Right atrium auricular region (tissue), 2 donors: ENCODE measurements at places on chromosomes 11 and 22.
A peak's percentile ranks its signal among the peaks of the same experiment; 100 is the strongest.

GRCh38 chr11:128962896-128963295, 20.2 kb upstream of the TP53AIP1 start:
- no peaks in the 10 kb centered on the region for H3K4me1 ChIP-seq
- DNase-seq, result no peak
- no peaks in the 10 kb centered on the region for H3K36me3 ChIP-seq
- H3K4me3 ChIP-seq, result no peak overlapping the region

GRCh38 chr11:94961255-94961654, 12.1 kb downstream of the CWC15 start:
- no peak overlapping the region for H3K4me3 ChIP-seq
- peaks cover 68% of the 10 kb centered on the region for H3K36me3 ChIP-seq
- H3K4me1 ChIP-seq, result no peaks in the 10 kb centered on the region
- H3K27me3 ChIP-seq, result no peaks in the 10 kb centered on the region
- no peak overlapping the region for H3K27ac ChIP-seq
- DNase-seq, result no peak

- no peaks in the 10 kb centered on the region for H3K27me3 ChIP-seq
- H3K27ac ChIP-seq, result peak overlapping the region; percentile 79
- no peak overlapping the region for H3K4me3 ChIP-seq
- no peak for DNase-seq
- no peaks in the 10 kb centered on the region for H3K36me3 ChIP-seq
Measured at GRCh38 chr11:130510407-130511006, 62.1 kb downstream of the ADAMTS15 start.

- H3K36me3 ChIP-seq, result no peaks in the 10 kb centered on the region
- peaks cover 16% of the 10 kb centered on the region for H3K4me1 ChIP-seq
- H3K4me3 ChIP-seq, result peak overlapping the region; percentile 24
- peak overlapping the region; percentile 93 for H3K27ac ChIP-seq
Measured at GRCh38 chr11:118870396-118871343, 13.0 kb upstream of the CXCR5 start.

DNA sequence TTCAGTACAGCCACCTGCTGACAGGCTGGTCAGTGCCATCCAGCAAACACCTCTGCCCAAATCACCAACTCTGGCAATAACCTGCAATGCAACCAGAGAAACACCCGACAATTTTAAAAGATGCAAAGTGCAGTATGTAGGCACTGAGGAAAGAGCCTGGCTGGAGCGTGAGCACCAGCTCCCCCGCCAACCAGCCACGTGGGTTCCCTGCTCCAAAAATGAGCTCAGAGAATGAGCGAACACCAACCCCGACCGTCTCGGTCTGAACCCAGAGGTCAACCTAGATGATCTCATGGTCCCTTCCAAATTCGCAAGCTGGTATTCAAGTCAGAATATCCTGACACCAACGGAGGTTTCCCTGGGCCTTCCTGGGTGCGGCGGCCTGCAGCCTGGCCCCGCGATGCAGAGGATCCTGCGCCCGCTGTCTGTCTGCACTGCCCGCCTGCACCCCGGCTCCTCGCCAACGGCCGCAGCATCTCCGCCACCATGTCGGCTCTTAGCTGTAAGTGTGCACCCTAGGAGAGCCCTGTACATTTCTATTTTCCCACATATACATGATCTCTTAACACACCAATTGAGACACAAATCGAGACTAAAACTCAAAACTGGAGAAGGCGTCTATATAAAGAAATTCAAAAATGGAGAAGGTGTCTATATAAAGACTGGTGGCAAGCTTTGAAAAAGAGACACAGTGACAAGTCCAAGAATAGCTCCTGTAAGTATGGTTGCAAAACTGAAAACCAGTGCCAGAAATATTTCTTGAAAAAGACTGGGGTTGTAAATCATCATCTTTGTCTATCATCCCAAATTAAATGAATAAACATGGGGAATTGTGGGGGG, 22.8 kb downstream of the TMEM184B start:
- H3K4me3 ChIP-seq, result no peak overlapping the region
- no peaks in the 10 kb centered on the region for H3K4me1 ChIP-seq
- H3K27ac ChIP-seq, result no peak overlapping the region
- H3K36me3 ChIP-seq, result peaks cover 24% of the 10 kb centered on the region
- no peak for DNase-seq

GRCh38 chr11:134470238-134470637, 58.2 kb upstream of the B3GAT1 start:
- no peaks in the 10 kb centered on the region for H3K27me3 ChIP-seq
- no peak for DNase-seq

DNA sequence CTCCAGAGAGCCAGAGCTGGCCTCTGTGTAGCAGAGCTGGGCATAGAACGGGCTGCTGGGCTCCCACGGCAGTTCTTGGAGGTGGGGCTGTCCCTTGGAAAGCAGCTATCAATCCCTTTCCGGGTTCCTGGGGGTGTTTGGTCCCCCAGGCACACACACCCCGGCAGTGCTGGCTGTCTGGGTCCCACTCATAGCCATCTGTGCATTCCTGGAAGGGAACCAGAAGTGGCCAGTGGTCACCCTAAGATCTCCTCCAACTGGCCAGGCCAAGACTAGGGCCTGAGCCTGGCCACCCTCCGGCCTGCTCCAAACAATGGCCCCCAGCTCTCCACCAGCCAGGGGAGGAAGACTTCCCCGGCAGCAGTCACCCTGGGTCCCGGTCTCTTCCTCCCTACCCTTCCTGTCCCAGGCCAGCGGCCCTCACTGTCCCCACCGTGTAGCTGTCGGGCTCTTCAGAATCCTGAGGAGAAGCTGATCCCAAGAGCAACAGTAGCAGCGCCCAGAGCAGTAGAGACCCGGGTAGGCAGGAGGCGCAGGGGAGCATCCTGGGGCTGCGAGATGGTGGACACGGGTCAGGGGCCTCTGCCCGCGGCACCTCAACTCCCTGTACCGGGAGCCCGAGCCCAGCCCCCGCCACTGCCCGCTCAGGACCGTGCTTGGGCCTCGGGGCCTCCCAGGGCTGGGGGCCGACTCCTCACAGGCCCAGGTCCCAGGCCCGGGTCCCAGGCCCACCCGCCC, 620 bp downstream of the EFEMP2 start:
- peak overlapping the region; percentile 89 for H3K27ac ChIP-seq
- peak overlapping the region; percentile 61 for H3K4me3 ChIP-seq
- no peaks in the 10 kb centered on the region for H3K4me1 ChIP-seq
- DNase-seq, result no peak

GRCh38 chr22:44707752-44708151, 5.7 kb downstream of the PRR5 start:
- H3K27me3 ChIP-seq, result no peaks in the 10 kb centered on the region
- no peak overlapping the region for H3K27ac ChIP-seq
- no peak for DNase-seq
- no peak overlapping the region for H3K4me3 ChIP-seq
- peaks cover 15% of the 10 kb centered on the region for H3K4me1 ChIP-seq
- no peaks in the 10 kb centered on the region for H3K36me3 ChIP-seq

- peak overlapping the region; percentile 12 for H3K4me3 ChIP-seq
- H3K27me3 ChIP-seq, result no peaks in the 10 kb centered on the region
- peak overlapping the region; percentile 63 for H3K27ac ChIP-seq
- DNase-seq, result no peak
- peaks cover 47% of the 10 kb centered on the region for H3K4me1 ChIP-seq
Measured at GRCh38 chr11:68843703-68844312, 2.1 kb upstream of the CPT1A start.

- no peak for DNase-seq
- no peak overlapping the region for H3K27ac ChIP-seq
- H3K4me3 ChIP-seq, result no peak overlapping the region
- no peaks in the 10 kb centered on the region for H3K27me3 ChIP-seq
- no peaks in the 10 kb centered on the region for H3K4me1 ChIP-seq
- no peaks in the 10 kb centered on the region for H3K36me3 ChIP-seq
Measured at GRCh38 chr11:25876456-25876965, 455.4 kb upstream of the ANO3 start.

DNA sequence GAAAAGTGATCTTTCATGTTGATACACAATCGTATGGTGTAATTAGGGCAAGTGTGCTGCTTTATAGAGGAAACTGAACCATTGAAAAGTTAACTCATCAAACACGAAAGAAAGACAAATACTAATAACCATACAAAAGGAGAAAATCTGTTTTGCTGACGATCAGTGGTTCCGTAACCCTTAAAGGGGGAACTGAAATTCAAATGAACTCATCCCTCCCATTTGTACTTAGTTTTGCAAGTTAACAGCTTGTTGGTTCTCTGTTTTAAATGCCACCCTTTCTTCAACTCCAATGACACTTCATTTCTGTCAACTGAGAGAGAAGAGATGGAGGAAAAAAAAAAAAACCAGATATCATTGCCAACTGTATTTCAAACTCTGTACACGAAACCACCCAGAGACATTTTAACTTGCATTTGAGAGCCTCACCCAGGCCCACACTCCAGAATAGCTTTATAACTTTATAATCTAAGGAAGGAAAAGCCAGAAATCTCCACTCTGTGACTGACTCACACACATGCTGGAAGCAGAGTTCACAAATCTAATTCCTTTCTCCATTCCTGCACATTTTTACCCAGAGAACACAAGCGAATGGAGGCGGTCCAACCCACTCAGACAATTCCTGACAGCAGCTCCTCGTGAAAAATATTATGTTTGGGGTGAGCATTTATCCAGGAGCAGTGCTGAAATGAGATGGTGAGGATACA, 17.4 kb upstream of the CSNK2A3 start:
- peaks cover 10% of the 10 kb centered on the region for H3K4me1 ChIP-seq
- H3K4me3 ChIP-seq, result no peak overlapping the region
- H3K36me3 ChIP-seq, result no peaks in the 10 kb centered on the region

DNA sequence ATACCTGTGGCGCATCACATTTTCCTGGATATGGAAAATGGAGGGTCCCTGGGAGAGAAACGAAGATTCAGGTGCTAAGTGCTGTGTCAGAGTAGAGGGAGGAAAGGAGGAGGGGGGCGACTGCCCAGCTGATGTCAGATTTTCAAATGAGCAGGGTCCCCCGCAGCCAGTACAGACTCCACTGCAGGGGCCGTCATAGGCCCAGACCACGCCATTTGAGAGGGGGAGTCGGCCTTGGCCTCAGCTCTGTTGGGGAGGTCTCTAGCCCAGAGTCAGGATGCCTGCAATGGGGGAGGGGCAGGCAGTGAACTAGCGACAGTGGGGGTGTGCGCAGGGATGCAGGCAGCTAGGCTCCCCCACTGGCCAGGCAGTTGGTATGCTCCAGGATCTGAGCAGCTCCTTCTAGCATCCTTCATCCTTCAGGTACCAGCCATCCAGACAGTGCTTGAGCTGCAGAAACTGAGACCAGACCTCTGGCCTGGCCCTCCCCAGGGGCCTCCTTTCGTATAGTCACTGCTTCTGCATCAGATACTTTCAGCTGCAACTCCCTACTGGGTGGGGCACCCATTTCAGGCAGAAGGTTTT, at the start of the genes BSCL2 and GNG3:
Gene BSCL2 (minus strand): TSS at position 148 of the 585 bp plus-strand sequence. CDS start 229 bp downstream, outside the sequence.
Gene GNG3 (plus strand): TSS at position 400 of the 585 bp plus-strand sequence. CDS start 620 bp downstream, outside the sequence.
- H3K4me3 ChIP-seq, result peak within 1 kb of the TSS; percentile 69
- peaks cover 41% of the 10 kb centered on the region for H3K4me1 ChIP-seq
- no peak for DNase-seq
- H3K27me3 ChIP-seq, result no peaks in the 10 kb centered on the region

DNA sequence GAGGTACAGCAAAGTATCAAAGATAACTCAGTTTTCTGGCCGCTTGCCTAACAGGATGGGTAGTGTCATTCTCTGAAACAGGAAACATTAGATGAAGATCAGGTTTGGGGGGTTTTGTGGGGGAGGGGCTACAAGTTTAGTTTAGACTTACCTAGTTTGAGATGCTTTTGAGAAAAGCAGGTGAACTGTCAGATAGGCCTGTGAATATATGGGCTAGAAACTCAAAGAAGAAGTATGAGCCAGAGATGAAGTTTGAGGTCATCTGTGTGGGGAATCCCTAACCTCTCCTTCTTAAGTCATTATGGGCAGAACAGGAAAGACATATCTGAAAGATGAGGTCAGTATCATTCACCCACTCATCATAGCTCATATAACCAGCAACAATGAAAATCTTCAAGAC, 11.9 kb downstream of the HOATZ start:
- H3K27ac ChIP-seq, result no peak overlapping the region
- no peaks in the 10 kb centered on the region for H3K27me3 ChIP-seq
- H3K4me1 ChIP-seq, result no peaks in the 10 kb centered on the region
- no peaks in the 10 kb centered on the region for H3K36me3 ChIP-seq
- DNase-seq, result no peak

DNA sequence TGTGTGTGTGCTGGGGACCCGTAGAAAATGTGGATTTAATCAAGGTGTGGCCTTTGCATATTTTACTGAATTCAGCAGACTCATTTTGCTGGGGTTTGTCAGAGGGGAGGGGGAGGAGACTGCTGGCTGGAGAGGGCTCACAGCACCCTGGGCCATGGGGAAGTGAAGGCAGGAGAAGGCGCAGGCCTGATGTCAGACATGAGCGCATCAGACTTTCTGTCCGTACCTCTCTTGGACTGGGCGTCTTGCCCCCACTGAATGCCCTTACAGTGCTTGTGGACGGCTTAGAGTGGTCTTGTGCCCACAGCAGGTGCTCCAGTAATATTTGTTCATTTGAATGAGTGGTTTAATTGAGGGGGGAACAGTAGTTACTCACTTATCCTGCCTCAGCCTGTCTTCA, 75.2 kb downstream of the TEAD1 start:
- DNase-seq, result no peak
- H3K27ac ChIP-seq, result no peak overlapping the region
- no peaks in the 10 kb centered on the region for H3K36me3 ChIP-seq

GRCh38 chr22:18088825-18089568, 11.2 kb downstream of the PEX26 start:
- no peak overlapping the region for H3K4me3 ChIP-seq
- H3K27me3 ChIP-seq, result no peaks in the 10 kb centered on the region
- no peak overlapping the region for H3K27ac ChIP-seq

DNA sequence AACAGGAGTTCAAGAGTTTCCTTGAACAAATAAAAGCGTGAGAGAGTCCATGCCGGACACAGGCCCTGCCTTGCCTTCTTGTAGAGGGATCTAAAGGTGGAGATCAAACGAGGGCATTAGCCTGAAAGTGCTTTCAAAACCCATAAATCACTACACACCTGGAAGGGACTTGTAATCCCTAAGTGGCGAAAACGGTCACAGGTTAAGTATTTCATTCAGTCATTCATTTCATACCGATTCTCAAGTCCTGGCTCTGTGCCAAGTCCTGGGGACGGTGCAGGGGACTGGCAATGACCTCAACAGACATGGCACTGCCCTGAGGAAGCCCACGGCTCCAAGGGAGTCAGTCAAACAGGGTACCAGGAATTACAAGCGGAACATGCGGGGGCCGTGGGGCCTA, 26.6 kb downstream of the ELFN2 start:
- no peak overlapping the region for H3K27ac ChIP-seq
- H3K27me3 ChIP-seq, result no peaks in the 10 kb centered on the region
- no peak for DNase-seq
- no peak overlapping the region for H3K4me3 ChIP-seq
- H3K36me3 ChIP-seq, result no peaks in the 10 kb centered on the region
- no peaks in the 10 kb centered on the region for H3K4me1 ChIP-seq

DNA sequence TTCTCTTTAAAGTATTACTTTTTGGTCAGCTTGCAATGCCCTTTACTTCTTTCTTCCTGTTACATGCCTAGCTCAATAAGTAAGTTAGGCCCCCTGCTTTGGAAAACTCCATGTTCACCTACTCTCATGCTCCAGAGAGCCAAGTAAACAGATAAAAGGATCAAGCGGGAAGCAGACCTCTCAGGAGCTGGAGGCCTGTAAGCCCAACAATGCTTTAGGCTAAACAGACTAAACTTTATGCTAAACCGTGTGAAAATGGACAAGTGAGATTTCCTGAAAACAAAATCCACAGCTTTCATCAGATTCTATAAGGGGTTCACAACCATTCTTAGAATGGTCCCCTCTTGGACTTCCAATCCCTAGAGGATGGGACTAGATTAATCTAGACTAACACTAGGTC, 40.2 kb downstream of the CELF1 start:
- H3K4me1 ChIP-seq, result peaks cover 58% of the 10 kb centered on the region
- no peak for DNase-seq
- no peaks in the 10 kb centered on the region for H3K36me3 ChIP-seq
- no peaks in the 10 kb centered on the region for H3K27me3 ChIP-seq
- H3K4me3 ChIP-seq, result no peak overlapping the region
